A549 treated with dexamethasone at 1 μM for 4 hours (cell line): ENCODE measurements at places on chromosomes 5 and 9. TPM values are rescaled to one million over a fixed set of nuclear protein-coding genes. Genes with fewer than 3 reads are reported as not detected.

The FOXD4 gene
- total RNA-seq = 0.20 to 0.66 TPM (median 0.34 TPM) in 5 replicates

The NR5A1 gene
- total RNA-seq = 0.11 to 0.21 TPM (median 0.12 TPM) in 4 of 5 replicates, not detected in the other

The SOX30 gene
- total RNA-seq = 0.06 to 0.14 TPM (median 0.08 TPM) in 3 of 5 replicates, not detected in the others

The MARCOL gene
- not detected in 5 replicates for total RNA-seq

The EDIL3 gene
- 0.09 to 0.29 TPM (median 0.20 TPM) in 5 replicates for total RNA-seq

The SLC34A3 gene
- total RNA-seq = 0.05 to 0.11 TPM (median 0.06 TPM) in 5 replicates

The LPAR1 gene
- total RNA-seq = 18.5 to 24.7 TPM (median 23.6 TPM) in 5 replicates

The MYOZ3 gene
- 0.02 to 0.18 TPM (median 0.09 TPM) in 4 of 5 replicates, not detected in the other for total RNA-seq

The PCDHGA4 gene
- 0.08 to 0.21 TPM (median 0.14 TPM) in 5 replicates for total RNA-seq

The DMGDH gene
- total RNA-seq = 0.12 TPM in 1 of 5 replicates, not detected in the others

The CD180 gene
- not detected in 5 replicates for total RNA-seq

The CAPSL gene
- not detected in 5 replicates for total RNA-seq

The TXNDC8 gene
- total RNA-seq = not detected in 5 replicates

The LHX3 gene
- total RNA-seq = 0.05 to 0.13 TPM (median 0.11 TPM) in 5 replicates

The ADAMTS16 gene
- 1.3 to 1.5 TPM (median 1.4 TPM) in 5 replicates for total RNA-seq

The SCGB3A2 gene
- total RNA-seq = not detected in 5 replicates

The PCDH1 gene
- 2.1 to 4.1 TPM (median 3.4 TPM) in 5 replicates for total RNA-seq

The WDR55 gene
- total RNA-seq = 24.6 to 32.8 TPM (median 31.8 TPM) in 5 replicates

The OR1Q1 gene
- total RNA-seq = 0.16 TPM in 1 of 5 replicates, not detected in the others

The CDX1 gene
- total RNA-seq = not detected in 5 replicates

The PITX1 gene
- 18.8 to 33.5 TPM (median 31.7 TPM) in 5 replicates for total RNA-seq

The CCDC183 gene
- 0.11 to 0.43 TPM (median 0.27 TPM) in 5 replicates for total RNA-seq

The PCA3 gene
- not detected in 5 replicates for total RNA-seq

The VAV2 gene
- total RNA-seq = 32.4 to 42.9 TPM (median 40.0 TPM) in 5 replicates

The ELP1 gene
- total RNA-seq = 23.4 to 26.5 TPM (median 24.5 TPM) in 5 replicates

The ADAMTS2 gene
- 0.08 to 0.28 TPM (median 0.09 TPM) in 5 replicates for total RNA-seq

The CD14 gene
- total RNA-seq = 2.6 to 3.4 TPM (median 3.0 TPM) in 5 replicates

The FOXB2 gene
- total RNA-seq = not detected in 5 replicates

The HTR4 gene
- not detected in 5 replicates for total RNA-seq

The PDE8B gene
- 1.8 to 3.0 TPM (median 2.0 TPM) in 5 replicates for total RNA-seq

The NME5 gene
- not detected in 5 replicates for total RNA-seq

The GLRX gene
- 71.8 to 151 TPM (median 80.3 TPM) in 5 replicates for total RNA-seq

The SPATA31D4 gene
- total RNA-seq = not detected in 5 replicates

The FYB1 gene
- total RNA-seq = 9.9 to 15.4 TPM (median 12.6 TPM) in 5 replicates
